ENCODE measurements at places on chromosomes 6 and 20.
A peak's percentile ranks its signal among the peaks of the same experiment; 100 is the strongest.

GRCh38 chr6:52596371-52597028 is 19.6 kb upstream of the TRAM2 start:
- peak; percentile 68 for DNase-seq

GRCh38 chr20:47188540-47188939 is 168.0 kb downstream of the ZMYND8 start:
- DNase-seq: no peak

GRCh38 chr20:40892642-40893041 is 136.0 kb upstream of the TOP1 start:
- no peak for DNase-seq

DNA sequence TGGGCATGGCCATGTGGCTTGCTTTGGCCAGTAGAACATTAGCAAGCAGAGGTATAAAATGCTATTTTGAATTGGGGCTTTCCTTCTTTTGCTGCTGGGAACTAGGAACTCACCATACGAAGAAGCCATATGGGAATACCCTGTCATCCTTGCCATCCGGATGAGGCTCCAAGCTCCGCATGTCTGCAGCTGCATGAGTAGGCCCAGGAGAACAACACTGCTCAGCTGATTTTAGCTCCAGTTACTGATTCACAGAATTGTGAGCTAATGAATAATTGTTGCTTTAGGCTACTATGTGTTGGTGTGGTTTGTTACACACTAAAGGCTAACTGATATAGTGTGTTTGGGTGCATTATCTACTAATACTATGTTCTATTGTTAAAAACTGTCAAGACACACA is 2.7 kb upstream of the PLCB4 start:
- DNase-seq: no peak

DNA sequence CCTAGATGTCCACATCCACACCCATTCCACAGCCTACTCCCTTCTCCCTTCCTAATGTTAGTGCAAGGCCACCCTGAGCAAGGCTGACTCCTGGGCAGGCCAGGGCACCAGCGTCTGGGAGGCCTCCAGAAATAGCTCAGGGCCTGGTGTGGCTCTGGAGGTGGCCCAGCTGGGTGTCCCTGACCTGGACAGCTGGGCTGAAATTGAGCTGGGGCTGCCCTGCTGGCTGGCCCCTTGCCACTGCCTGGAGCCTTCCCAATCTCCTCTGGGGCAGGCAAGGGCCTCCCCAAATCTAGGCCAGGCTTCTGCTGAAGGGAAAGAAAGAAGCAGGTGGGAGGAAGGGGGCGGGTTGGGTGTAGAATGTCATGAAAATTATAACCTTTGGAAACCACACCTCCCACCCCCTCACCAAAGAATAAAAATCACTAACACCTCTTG is 2.1 kb downstream of the FAM110A start:
- no peak for DNase-seq

- no peak for DNase-seq
These were observed 17.5 kb downstream of the TRERF1 start for GRCh38 chr6:42434237-42434636.

- no peak for DNase-seq
These were observed 15.1 kb upstream of the SNRPB2 start for GRCh38 chr20:16714751-16715150.

GRCh38 chr6:84842525-84843166 is 78.2 kb upstream of the TBX18 start:
- peak; percentile 36 for DNase-seq

Measured in GM03348 (cell line).